ENCODE measurements at places on chromosomes 6 and 20.

DNA sequence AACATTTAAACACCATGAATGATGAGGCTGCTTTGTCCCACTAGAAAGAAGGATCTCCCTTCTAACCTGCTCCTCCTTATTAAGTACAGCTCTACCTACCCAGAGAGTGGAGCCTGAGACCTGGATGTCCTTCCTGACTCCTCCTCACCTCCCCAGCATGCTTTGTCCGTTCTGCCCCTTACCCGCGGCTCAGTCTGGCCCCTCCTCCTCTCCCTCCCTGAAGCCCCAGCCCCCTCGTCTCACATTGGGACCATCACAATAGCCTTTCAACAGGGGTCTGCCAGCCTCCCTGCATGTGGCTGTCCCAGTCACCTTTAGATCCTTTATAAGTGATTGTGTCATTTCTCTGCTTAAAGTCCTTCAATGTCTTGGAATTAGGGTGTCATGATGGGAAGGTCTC lies 72.5 kb downstream of the DZANK1 start:
- DNase-seq = no peak

- no peak for DNase-seq
Observed at GRCh38 chr6:63066055-63066704, 145.1 kb upstream of the FKBP1C start.

- no peak for DNase-seq
Observed at GRCh38 chr6:161035182-161035980, 43.8 kb downstream of the MAP3K4 start.

DNA sequence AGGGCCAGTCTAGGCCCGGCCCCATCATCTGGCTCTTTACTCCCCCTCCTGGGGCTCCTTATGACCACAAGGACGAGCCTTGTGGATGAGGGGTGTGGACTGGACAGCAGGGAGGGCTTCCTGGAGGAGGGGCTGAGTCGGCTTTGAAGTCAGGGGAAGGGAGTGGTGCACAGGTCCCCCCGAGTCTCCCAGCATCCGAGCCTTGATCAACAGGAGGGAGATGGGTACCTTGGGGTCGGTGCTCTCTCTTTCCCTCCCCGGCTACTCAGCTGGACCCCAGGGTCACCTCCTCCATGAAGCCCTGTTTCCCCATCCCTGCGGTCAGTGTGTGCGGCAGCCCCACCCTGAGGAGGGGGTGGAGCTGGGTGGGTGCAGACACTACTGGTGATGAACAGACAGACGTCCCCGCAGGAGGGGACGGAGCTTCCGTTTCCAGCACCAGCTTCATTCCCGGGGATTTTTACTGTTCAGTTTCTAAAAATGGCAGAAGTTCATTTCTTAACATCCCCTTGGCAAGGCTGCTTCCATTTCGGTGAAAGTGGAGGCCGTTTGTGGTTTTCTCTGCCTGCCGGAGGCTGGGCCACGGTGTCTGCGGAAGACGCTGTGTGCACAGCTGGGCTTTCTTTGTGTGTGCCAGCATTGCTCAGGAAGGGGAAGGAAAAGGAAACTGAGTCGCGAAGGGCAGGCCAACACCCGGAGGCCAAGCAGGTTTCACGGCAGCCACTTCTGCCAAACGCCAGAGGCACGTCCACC lies 19.6 kb downstream of the NTSR1 start:
- DNase-seq = no peak

GRCh38 chr20:563187-563586 lies 19.6 kb upstream of the CSNK2A1 start:
- DNase-seq = no peak

- no peak for DNase-seq
Observed at GRCh38 chr6:139600343-139600742, 225.9 kb upstream of the CITED2 start.

DNA sequence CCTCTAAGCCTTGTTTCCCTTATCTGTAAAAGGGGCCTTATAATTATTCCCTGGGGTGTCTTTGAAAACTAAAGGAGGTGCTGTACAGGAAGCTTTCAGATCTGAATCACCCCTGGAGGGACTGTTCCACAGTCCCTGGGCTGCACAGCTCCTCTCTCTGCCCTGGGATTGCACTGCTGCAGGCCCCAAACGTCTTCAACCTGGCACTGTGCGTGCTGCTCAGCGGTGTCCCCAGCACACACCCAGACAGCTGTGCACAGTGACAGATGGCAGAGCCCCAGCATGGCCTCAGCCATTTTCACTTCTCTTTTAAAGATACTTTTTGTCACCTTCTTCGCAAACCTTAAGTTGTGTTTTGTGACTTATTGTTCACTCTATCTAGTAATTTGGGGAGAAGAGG lies 50.7 kb upstream of the INSM1 start:
- DNase-seq = no peak

- no peak for DNase-seq
Observed at GRCh38 chr6:167687116-167687725, 139.5 kb upstream of the AFDN start.

GRCh38 chr6:2072453-2072852 lies 173.0 kb downstream of the GMDS start:
- no peak for DNase-seq

DNA sequence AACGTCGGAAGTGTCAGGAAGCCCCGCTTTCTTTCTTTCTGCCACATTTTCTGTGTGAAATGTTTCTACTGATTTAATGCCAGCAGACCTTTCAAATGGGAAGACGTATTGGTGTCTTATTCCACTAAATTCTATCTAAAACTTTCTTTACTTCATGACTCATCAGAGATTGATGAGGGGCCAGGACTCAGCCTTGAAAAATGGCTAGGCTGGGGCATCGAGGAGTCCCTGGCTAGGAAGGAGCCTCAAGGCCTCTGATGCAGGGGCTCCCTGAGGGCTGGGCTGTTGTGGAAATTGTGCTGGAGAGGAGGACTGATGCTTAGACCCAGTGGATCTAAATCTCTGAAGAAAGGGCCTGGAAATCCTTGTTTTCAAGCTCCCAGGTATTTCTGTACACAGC lies 192.8 kb upstream of the PDE10A start:
- DNase-seq = no peak

DNA sequence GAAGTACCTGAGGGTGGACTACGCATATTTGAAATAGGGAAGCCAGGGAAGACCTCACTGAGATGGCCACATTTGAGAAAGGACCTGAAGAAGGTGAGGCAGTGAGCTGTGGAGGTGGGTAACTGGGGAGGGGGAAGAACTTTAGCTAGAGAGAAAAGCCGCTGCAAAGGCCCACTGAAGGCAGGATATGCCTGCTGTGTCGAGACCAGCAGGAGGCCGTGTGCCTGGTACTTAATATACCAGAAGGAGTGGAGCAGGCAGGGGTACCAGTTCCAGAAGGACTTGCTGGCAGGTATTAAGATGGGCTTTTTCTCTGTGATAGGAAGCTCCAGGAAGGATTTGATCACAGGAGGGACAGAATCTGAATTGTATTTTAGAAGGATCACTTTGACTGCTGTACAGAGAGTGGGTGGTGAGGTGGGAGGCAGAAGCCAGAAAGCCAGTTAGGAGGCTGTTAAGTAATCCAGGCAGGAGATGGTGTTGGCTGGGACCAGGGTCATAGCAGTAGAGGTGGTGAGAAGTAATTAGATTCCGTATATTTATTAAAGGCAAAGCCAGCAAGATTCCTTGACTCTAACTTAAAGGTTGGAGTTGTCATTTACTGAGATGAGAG lies 54.2 kb upstream of the FANCE start:
- DNase-seq = no peak
